ENCODE measurements at places on chromosomes 4 and X.

- peak; percentile 49 for DNase-seq
These were observed 57.3 kb upstream of the BCOR start for GRCh38 chrX:40154853-40155588.

GRCh38 chr4:143437937-143438336 is 75.6 kb upstream of the SMARCA5 start:
- no peak for DNase-seq

- DNase-seq, result peak; percentile 23
These were observed 22.7 kb upstream of the MSN start for GRCh38 chrX:65644621-65645289.

- no peak for DNase-seq
These were observed 132.3 kb upstream of the HPGD start for GRCh38 chr4:174654634-174655033.

GRCh38 chrX:118734909-118735308 is 7.5 kb downstream of the IL13RA1 start:
- no peak for DNase-seq

GRCh38 chr4:74376888-74377483 is 12.0 kb downstream of the EREG start:
- no peak for DNase-seq

DNA sequence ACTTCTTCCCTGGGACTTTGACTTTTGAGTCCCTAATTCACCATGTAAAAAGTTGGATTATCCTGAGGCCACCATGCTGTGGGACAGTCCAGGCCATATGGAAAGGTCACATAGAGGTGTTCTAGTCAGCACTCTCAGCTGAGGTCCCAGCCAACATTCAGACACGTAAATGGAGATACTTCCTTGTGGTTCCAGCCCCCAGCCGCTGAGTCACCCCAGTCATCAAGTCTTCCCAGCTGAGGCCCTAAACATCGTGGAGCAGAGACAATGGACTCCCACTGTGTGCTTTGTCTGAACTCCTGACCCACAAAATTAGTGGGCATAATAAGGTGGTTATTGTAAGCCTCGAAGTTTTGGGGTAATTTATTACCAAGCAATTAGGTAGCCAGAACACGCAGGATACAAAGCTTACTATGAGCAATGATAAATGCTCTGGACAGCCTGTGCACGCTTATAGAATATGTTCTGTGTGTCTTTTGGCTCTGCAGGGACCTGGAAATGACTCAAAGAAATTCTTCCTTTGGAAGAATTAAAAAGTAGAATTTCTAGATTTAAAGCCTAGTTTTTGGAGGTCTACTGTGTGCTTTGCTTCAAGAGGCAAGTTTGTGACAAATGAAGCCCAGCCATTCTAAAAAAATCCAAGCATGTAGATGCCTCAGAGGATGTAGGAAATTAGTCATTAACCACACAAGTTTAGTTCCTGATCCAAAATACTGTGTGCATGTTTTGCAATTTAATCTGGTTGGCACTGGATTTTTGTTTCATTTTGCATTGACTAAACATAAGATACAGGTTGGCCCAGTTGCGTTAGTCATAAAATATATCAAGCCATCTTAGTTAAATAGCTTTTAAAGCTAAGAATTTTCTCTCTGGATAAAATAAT is 33.2 kb upstream of the SLC9A7 start:
- DNase-seq, result no peak

- no peak for DNase-seq
These were observed 126.3 kb downstream of the PPARGC1A start for GRCh38 chr4:23763559-23763958.

GRCh38 chr4:82529322-82529721 is 32.5 kb downstream of the TMEM150C start:
- DNase-seq, result no peak

DNA sequence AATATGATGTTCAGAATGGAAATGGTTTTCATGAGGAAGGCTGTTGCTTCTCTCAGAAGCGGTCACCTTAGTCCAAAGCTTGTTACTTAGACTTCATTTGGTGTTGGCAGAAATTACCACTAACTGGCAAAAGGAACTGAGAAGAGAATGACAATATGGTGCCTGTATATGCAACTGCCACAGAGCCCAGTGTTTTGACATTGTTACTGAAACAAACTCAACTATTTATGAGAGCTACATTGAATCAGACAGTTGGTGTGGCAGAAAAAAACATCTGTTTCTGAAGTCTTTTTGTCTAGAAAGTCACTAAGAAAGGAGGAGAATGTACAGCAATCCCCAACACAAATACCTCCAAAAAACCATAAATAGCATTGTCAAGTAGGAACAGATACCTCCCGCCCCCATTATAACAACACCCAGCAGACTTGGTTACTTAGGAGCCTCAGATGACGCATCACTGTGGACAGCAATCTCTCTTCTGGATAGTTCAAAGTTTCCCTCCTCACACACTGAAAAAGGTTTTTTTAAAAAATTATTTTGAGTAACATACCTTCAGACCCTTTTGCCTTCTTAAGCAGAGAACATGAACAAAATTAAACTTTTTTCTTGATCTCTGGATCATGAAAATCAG is 92.2 kb downstream of the MAML3 start:
- DNase-seq, result no peak

DNA sequence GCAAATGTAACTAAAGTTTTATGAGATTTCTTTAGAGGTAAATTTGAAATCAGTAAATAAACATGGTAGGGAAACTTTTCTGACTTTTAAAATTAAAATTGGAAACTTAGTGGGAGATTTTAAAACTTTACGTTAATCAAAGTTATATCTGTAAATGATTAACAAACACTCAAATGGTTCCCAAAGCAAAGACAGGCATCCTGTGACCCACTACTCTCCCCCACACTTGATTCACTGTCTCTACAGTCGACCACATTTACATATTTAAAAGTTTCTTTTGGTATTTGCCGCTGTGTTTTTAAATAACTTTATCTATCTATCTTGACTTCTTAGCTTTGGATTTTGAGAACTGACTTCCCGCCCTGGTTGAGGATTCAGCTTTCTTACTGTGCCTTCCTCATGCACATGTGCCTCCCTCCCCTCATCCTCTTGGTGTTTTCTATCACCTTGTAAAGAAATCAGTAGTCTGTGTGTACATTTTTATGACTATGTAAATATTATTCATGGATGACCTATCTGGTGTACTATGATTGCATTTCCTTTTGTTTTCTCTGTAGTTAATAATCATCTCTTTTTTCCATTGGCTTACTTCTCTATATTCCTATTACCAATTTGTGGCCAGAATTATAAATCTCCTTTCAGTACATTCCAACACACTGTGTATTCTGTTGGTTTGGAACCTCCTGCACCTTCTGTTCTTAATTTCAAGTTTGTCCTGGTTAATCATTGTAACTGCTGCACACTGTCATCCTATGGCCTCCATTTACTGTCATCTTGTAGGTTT is 72.6 kb downstream of the WWC2 start:
- no peak for DNase-seq

- DNase-seq, result no peak
These were observed 98.6 kb downstream of the HUWE1 start for GRCh38 chrX:53587795-53588420.

- DNase-seq, result no peak
These were observed 40.6 kb upstream of the IL21 start for GRCh38 chr4:122661176-122662160.

GRCh38 chrX:119655125-119655524 is 37.8 kb downstream of the SEPTIN6 start:
- no peak for DNase-seq

DNA sequence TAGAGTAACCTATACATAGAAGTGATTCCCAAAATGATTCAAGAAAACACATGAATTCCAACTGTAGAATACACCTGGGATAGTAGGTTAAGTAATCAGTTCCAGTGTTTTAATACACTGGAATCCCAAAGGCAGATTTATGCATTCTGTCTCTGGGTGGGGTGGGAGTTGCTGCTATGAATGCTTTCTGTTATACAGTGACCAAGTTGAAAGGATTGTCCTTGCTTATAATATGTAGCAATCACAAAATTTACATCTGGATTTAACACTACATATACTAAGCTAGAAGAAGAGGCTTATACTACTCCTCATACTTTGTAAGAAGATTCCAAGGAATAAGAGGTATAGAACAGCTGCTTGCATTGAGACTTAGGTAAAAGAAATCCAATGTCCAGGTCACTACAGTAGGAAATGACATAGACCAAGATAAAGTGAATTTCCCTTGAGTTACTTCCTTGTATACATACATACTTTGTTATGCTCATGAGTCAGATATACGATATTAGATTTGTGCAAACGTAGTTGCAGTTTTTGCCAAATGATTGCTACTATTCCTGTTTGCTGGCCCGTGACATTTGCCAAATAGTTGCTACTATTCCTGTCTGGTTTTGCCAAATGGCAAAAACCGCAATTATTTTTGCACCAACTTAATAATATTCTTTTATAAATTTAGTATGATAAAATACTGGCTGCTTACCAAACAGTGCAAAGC is 210.5 kb upstream of the DIAPH2 start:
- DNase-seq, result no peak

DNA sequence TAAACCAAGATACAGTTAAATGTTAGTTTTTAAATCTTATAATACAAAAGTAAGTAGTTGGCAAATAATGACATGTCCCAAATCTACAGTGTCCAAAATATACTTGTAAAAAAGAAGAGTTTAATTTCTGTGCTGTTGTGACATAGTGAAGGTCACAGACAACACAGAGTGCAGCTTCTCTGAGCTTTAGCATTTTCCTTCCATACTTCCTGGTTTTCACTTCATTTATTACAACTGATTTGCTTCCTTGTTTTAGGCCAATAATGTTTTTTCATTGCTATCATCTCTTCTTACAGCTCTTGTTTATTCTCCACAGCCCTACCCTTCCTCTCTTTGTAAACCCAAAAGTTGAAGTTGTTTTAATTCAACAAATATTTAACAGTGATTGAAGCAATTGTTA is 132.4 kb upstream of the TET2 start:
- no peak for DNase-seq

GRCh38 chr4:152176627-152177214 is 359.2 kb downstream of the FBXW7 start:
- DNase-seq, result no peak

- DNase-seq, result no peak
These were observed 9.0 kb downstream of the TSC22D3 start for GRCh38 chrX:107766470-107767150.

DNA sequence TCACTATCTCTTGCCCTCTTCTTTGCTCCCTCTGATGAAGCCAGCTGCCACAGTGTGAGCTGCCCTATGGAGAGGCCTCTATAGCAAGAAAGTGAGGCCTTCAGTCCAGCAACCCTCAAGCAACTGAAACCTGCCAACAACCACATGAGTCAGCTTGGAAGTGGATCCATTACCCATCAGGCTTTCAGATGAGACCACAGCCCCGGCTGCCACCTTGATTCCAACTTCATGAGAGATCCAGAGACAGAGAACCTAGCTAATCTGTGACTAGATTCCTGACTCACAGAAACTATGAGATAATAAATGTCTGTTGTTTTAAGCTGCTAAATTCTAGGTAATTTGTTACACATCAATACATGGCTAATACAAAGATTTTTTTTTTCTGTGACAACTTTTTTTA is 20.4 kb upstream of the WAS start:
- DNase-seq, result no peak

Data from cerebellum (tissue), 4 donors.